Left renal pelvis (tissue), 4 donors: ENCODE measurements at places on chromosomes 7 and 10.

DNA sequence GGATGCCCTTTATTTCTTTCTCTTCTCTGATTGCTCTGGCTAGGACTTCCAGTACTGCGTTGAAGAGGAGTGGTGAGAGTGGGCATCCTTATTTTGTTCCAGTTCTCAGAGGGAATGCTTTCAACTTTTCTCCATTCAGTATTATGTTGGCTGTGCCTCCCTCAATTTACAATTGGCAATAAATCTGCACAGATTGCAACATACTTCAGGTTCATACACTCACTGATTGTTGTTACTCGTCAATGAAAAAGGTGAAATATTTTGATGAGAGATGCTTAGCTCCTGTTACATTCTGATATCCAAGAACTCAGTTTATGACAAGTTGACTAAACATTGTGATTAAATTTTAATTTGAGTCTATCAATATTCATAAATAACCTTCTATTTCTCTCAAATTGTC lies 37.9 kb upstream of the DKK1 start:
- DNase-seq: no peak

DNA sequence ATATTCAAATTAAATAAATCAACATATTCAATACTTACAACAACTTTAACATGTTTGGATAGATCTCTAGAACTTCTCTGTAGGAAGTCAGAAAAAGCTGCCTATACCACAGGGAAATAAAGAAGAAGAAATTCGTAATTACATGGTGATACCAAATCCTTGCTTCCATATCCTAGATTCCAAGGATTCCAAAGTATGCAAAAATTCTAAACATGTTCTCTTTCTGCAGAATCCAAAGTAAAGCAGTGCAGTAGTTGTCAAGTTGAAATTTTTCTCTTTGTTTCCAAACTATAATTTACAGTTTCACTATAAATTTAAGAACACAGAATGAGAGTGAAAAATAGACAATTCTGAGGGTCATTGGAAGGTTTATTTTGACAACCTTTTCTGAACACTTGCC lies 233.7 kb upstream of the PTN start:
- no peak for DNase-seq

GRCh38 chr7:51949726-51950644 lies 633.4 kb upstream of the COBL start:
- no peak for DNase-seq

GRCh38 chr7:43753843-43754242 lies 4.6 kb upstream of the BLVRA start:
- DNase-seq: no peak

DNA sequence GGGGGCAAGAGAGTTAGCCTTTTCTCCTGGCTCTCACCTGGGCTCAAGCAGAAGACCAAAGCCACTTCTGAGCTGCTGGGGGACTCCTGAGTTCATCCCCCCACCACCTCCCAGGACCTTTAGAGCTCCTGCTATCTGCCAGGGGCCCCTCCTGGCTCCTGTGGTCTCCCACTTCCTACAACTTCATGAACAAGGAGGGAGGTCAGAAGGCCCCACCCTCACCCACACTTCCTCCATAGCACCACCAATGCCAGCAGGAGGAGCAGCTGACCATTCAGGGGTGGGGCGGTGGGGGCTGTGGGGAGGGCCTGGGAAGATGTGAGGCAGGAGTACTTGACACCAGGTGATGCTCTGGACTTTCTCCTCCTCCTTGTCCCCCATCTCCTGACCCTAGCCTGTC lies 32.6 kb upstream of the ADCYAP1R1 start:
- no peak for DNase-seq
